Adipocyte (in vitro differentiated cells): ENCODE measurements at places on chromosomes 7 and 10.

- DNase-seq, result no peak
Observed at GRCh38 chr7:304574-305409, 14.8 kb downstream of the FOXL3 start.

DNA sequence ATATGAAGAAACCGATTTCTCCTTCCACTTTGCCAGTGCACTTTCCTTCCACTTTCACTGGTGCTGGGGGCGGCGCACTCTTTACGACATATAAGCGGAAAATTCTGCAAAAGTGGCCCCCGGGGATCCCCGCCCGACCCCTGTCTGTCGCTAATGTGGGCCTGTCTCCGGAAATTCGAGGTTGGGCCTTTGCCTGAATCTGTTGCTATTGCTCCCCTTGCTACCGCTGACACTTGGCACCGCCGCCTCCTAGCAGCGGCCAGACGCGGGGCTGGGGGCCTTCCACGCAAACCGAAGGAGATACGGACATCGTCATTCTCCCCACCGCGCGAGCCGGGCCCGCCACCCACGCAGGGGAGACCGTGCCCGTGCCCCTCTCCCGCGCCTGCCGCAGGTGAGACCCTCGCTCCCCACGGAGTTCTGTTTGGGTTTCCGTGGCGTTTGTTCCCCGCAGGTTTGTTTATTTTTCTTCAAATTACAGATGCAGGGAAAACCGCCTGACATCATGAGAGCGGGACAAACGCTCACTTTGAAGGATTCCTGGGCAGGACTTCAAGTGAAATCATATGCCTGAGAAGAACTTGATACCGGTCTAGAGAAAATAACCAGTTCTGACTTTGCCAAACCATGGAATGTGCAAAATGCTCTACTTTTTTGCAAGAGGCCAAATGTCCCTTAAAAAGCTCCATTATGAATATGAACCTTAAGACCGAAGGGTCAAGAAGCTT is 5.0 kb downstream of the TWIST1 start:
- peak; percentile 92 for DNase-seq

- DNase-seq, result no peak
Observed at GRCh38 chr7:116305485-116306408, 95.4 kb downstream of the TES start.

GRCh38 chr10:14692344-14693076 is 82.2 kb downstream of the FAM107B start:
- DNase-seq, result no peak

DNA sequence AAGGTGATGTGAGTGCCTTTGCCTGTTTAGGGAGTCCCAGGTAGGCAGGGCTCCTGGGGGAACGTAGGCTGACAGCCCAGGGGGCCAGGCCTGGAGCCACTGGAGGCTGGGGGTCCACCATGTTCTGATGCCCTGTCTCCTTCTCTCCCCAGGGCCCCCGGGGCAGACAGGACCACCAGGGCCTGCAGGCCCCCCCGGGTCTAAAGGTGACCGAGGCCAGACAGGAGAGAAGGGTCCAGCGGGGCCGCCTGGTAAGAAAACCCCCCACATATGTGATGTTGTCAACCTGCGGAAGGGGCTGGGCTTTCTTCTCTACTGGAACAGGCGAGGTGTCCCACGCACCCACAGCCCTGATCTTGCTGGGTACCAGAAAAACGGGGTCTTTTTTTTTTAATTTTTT is 85.2 kb downstream of the MYL10 start:
- DNase-seq, result no peak
